ENCODE measurements at places on chromosomes 13 and 19.

- no peak for DNase-seq
Observed at GRCh38 chr13:43732726-43733125, 54.0 kb downstream of the ENOX1 start.

GRCh38 chr19:35899547-35900214 lies 659 bp downstream of the NFKBID start:
- DNase-seq: no peak

GRCh38 chr19:16598848-16599247 lies 26.6 kb upstream of the SLC35E1 start:
- no peak for DNase-seq

- no peak for DNase-seq
Observed at GRCh38 chr19:33677745-33678426, 56.1 kb downstream of the CHST8 start.

DNA sequence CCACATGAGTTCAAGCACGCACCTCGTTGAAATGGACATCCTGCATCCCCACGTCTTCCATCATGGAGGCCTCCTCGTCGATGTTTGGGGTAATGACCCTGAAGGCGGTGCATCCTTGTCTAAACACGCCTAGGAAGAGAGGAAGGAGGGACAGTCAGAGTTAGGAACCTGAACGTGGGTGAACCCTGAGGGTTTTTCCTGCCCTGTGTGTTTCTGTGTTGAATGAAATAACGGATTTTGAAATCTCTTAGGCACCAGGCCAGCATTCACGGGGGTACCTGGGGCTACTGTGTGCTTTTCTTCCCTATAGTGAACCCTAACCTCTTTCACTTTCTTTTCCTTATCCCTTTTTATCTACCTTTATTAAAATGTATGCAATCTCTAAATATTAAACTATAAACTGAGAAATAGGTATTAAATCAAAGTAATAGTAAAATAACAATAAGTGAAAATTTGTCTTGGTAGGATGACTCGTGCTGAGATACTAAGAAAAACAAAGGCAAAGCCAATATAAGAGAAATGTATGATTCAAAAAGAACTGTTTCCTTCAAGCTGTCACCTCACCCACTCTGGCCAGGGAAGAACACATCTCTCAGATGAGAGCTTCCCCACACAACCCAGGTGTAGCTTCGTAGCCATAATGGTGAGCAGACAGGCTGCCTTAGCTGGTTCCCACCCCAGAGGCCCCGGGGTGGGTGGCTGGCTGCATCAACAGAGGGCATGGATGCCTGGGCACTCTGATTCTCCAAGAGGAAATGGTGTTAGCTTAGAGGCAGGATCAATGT lies 72.1 kb upstream of the SLC15A1 start:
- DNase-seq: no peak

GRCh38 chr19:50952910-50953309 lies at the start of gene KLK5:
Gene KLK5, minus strand, starts transcription at chr19:50953038. Its CDS starts 381 bp downstream, at chr19:50952657.
- no peak for DNase-seq

GRCh38 chr13:41127701-41128100 lies 4.9 kb downstream of the KBTBD6 start:
- no peak for DNase-seq

DNA sequence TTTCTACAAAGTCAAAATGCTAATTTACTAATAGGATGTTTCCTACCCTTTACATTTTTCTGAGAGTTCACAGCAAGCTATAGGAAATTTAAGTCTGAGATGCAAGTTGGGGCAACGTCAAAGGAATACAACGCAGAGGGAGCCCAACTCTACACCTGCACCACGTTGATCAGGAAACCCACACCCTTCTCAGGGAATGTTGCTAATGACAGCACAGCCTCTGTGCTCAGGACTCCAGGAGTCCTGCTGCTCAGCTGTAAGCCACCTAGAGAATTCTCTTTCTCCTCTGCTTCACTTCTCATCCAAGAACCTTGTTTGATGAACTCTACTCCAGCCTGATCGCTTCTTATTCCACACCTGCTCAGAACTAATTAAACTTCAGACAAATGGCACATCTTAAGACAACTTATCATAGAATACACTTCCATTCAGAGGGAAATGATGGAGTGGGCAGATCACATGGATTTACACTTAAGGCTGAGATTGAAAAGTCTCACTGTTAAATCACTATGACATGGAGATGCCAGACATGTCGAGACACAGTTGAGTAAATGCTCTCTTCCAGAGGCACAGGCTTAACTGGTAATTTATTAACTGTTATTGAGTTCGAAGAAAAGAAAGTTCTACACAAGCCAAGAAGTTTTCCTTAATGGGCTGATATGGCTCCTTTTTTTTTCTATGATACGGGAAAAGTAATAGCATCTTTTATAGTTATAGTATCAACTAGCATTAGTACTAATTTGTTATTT lies 811.6 kb upstream of the ARGLU1 start:
- DNase-seq: no peak

DNA sequence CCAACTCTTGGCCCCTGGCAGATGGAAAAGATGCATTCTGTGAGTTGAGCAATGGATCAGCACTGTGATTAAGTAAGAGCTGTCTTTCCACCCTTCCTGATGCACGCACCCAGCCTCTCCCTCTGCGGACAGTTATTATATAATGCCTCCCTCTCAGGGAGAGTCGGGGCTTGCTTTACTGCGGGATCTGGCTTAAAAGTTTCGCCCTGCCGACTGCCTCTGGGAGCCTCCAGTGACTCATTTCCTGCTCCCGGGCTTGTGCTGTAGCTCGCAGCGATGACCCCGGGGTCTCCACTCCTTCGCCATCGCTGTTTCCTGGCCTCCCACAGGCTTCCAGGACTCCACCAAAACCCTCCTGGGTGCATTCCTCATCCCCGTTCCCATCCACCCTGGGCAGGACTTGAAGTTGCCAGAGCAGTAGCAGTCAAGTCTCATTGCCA lies 107.4 kb upstream of the SLC7A1 start:
- DNase-seq: peak; percentile 94

DNA sequence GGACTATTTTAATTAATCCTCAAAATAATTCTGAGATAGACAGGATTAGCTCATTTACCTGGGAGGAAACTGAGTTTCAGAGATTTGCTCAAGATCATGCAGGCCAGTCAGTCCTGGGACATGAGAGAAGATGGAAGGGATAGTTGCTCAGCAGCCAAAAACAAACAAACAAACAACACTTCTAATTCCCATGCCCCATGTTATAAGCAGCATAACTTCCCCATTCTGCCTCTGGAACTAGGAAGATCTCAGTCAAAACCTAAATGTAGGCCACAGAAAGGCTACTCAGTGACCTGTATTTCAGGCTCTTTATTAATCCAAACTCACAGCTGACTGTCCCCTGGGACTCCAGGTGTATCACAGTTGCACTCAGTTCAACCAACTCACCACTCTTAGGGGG lies 489.2 kb upstream of the NBEA start:
- DNase-seq: no peak

- no peak for DNase-seq
Observed at GRCh38 chr19:47124937-47125668, 5.5 kb upstream of the SAE1 start.

DNA sequence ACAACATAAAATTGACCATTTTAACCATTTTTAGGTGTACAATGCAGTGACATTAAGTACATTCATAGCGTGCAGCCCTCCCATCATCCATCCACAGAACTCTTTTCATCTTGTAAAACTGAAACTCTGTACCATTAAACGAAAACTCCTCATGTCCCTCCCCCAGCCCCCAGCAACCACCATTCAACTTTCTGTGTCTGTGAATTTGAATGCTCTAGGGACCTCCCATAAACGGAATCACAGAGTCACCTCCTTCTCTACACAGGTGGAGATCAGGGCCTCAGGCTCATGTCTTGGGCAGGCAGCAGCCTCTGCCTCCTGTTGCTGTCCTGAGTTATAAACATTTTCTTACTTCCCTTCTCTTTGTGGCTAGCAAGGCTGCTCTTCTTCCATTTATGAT lies 7.3 kb upstream of the CCNE1 start:
- DNase-seq: no peak

DNA sequence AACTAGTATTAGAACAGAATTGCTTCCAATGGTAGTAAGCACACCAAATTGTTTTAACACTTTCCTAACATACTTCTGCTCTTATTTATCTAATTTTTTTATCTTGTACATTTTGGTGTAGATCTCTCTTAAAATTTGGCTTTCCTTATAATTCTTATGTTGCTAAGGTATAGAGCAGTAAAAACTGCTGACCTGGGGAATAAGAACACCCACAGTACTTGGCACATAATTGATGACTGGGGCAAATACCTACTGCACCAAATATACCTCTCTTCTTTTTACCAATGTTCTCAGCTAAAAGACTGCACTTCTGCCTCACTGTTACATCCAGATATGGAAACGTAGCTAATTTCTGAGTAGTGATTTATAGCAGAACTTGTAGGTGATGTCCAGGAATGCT lies 642.2 kb downstream of the LIG4 start:
- DNase-seq: no peak

DNA sequence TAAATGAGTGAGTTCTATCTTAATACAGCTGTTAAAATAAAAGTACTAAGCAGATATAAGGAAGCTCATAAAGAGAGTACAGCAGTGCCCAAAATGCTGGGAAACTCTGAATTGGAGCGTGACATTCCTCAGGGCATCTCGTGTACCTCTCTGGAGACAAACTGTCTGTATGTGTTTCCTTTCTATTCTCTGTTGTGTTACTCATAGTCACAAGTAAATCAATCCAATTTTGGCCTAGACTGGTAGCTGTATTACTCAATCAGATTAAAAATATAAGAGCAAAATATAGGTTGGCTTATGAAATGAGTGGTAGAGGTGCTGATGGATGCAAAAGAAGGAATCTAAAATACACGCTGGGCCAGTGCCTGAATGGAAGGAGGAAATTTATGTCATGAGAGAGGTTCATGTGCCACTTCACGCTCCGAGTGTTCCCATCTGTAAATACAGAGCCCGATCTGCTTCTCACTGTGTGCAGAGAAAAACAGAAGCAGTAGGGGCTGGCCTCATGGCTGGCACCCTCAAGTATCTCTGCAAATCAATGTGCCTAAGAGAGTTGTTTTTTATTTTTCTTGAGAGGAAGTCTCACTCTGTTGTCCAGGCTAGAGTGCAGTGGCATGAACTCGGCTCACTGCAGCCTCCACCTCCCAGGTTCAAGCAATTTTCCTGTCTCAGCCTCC lies 58.7 kb upstream of the RGCC start:
- DNase-seq: no peak

DNA sequence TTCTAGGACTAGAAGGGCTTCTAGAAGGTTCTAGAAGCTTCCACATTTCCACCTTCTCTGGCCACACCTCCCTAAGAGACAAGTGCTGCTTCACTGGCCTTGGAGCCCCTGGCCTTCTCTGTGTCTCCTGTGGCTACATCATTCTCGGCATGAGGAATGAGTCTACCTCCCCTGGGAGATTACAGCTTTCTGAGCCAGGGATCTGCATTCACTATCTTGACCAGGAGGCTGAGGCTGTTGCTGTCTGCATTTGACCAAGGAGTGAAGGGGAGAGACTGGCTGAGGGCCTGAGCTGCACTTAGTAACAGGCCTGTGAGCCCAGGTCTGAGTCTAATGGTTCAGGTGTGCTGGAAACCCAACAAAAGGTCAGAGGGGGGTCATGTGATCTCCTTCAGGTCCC lies 5.3 kb downstream of the CPAMD8 start:
- DNase-seq: no peak

DNA sequence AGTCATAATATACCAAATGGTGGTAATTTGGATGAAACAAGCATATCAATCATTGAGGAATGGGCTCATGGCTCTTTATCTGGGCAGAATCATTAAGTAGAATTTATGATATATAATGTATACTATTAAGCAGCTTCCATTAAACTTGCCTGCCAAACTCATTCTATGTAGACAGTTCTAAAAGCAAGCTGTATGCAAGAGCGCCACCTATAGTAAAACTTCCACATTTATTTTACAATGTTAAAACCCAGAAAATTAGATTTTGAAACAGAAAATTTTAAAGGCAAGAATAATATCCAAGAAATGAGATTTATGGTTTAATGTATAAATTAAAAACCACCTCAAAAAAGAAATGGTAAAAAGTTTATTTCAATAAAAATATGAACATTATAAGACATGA lies 161.5 kb downstream of the MZT1 start:
- DNase-seq: no peak

- DNase-seq: no peak
Observed at GRCh38 chr13:52025475-52026245, 1.2 kb downstream of the UTP14C start.

DNA sequence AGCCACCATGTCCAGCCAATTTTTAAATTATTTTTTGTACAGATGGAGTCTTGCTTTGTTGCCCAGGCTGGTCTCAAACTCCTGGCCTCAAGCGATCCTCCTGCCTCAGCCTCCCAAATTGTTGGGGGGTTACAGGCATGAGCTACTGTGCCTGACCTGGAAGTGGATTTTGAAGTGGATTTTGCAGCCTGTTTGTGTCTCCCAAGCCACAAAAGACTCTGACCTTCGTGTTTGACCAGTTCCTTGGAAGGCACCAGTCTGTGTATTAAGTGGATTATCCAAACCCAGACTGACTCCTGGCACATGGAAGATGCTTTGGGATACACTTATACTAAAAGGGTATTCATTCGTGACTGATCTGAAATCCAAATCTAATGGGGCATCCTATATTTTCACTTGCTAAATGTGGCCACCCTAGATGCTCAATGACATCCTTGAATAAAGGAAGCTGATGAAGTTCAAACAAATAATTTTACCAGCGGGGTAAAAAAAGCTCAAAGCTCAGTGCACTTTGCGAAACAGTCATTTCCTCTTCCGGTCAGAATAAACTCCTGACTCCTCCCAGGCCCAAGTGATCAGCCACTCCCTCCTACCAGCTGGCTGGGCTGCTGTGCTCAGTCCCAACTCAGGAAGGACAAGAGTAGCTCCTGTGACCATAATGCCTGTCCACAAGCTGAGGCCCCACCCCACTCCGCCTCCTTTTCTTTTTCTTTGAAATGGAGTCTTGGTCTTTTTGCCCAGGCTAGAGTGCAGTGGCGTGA lies 32.6 kb upstream of the GATAD2A start:
- DNase-seq: no peak

DNA sequence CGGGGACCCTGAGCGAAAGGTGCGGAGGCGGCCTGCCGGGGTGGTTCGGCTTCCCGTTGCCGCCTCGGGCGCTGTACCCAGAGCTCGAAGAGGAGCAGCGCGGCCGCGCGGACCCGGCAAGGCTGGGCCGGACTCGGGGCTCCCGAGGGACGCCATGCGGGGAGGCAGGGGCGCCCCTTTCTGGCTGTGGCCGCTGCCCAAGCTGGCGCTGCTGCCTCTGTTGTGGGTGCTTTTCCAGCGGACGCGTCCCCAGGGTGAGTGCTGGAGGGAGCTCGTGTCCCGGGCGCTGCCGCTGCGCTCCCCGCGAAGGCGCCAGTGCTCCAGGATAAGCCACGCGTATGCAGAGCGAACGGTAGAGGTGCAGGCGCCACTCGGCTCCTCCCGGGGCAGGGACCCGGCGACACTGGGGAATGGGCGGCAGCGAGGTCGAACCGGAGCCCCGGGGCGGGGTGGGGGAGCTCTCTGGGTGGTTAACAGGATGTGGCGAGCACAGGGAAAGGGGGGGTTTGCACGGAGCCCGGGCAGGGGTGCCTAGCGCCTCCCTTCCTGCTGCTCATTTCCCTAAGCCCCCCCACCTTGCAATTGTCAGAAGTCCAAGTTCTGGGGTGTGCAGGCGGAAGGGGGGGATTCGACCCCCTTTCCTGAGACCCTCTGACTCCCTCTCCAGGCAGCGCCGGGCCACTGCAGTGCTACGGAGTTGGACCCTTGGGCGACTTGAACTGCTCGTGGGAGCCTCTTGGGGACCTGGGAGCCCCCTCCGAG lies at the start of gene IL27RA:
Gene IL27RA (plus strand): TSS at position 44 of the 762 bp plus-strand sequence. CDS start 111 bp downstream, at position 155.
- no peak for DNase-seq

- DNase-seq: no peak
Observed at GRCh38 chr13:79528759-79529191, 47.8 kb downstream of the NDFIP2 start.

All from AG09309 (cell line).